ENCODE measurements at places on chromosomes 4 and X.

DNA sequence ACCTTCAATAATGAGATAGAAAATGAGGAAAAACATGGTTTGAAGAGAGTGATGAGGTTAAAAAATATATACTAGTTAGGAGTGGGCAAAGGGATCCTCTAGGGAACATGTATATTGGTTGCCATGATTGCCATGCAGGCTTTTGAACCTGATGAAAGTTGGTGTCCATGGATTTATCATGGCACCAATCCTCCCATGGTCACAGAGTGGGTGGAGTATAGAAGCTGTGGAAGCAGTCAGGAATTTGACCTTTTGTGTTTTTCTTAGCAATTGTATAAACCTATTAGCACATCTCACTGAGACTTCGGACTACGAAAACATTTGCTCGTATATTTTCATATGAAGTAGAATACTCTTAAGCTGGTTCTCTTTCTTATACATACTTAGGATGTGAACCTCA, 30.9 kb upstream of the SYTL5 start:
- ATAC-seq = no peak

DNA sequence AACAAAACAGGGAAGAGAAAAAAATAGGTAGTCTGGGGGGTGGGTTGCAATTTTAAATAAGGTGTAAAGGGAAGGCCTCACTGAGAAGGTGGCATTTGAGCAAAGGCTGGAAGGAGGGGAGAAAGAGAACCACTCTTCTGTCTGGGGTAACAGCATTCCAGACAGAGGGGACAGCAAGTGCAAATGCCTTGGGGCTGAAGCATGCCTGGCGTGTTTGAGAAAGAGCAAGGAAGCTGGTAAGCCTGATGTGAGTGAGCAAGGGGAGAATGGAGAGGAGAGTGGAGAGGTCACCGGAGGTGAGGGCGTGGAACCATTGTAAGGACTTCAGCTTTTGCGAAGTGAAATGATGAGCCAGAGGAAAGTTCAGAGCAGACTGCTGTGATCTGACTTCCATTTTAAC, 19.7 kb upstream of the DOCK11 start:
- ATAC-seq = no peak

- no peak for ATAC-seq
Observed at GRCh38 chr4:104905546-104905945, 241.1 kb upstream of the TET2 start.

- no peak for ATAC-seq
Observed at GRCh38 chr4:145694929-145695328, 15.0 kb downstream of the C4orf51 start.

DNA sequence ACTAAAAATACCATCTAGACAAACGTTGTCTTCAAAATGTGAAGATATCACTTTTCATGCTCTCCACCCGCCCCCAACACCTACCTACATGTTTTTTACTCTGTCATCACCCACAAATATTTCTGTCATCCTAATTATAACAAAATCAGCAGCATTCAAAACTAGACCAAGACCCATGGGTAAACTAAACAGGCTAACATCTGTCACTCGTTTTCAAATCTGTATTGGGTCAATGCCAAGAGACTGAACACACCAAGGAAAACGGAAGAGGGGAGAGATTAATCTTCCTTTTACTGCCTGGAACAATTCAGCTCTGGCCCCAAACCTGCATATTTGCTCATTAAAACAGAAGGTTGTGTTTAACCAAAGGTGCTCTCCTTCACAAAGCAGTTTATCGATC, 17.5 kb downstream of the FAM184B start:
- no peak for ATAC-seq

DNA sequence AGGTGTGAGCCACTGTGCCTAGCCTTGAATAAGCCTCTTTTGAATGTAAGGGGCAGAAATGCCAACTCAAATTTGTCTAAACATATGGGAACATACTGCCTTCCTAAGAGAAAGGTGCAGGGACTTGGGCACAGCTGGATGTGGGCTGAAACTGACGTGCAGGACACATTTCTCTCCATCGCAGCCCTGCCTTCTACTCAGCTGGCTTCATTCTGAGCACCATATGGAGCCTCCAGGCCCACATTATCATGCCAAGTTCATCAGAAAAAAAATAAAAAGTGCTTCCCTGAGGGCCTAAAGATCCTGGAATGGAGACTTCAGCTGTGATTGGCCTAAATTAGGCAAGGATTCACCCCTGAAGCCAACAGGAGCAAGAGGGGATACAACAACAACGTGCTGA, 386.2 kb downstream of the RAB28 start:
- ATAC-seq = no peak

DNA sequence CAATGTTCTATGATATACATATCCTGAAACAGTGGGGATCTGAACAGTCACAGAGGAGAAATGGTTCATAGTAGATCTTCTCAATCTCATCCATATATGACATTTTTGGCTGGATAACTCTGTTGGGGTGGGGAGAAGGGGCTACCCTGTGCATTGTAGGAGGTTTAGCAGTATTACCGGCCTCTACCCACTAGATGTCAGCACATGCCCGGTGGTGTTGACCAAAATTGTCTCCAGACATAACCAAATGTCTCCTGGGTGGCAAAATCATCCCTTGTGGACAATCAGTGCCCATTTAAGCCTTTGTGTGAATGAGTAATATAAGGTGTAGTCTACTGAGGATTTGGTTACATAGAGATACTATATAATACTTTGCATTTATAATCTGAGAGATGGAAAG, 89.9 kb downstream of the PLS3 start:
- ATAC-seq = peak; percentile 70

- ATAC-seq = peak; percentile 41
Observed at GRCh38 chr4:150310159-150310895, 232.1 kb downstream of the DCLK2 start.
